ENCODE measurements at places on chromosomes 3 and 15.

- no peak for DNase-seq
Observed at GRCh38 chr3:144831955-144832716, 860.5 kb downstream of the DIPK2A start.

DNA sequence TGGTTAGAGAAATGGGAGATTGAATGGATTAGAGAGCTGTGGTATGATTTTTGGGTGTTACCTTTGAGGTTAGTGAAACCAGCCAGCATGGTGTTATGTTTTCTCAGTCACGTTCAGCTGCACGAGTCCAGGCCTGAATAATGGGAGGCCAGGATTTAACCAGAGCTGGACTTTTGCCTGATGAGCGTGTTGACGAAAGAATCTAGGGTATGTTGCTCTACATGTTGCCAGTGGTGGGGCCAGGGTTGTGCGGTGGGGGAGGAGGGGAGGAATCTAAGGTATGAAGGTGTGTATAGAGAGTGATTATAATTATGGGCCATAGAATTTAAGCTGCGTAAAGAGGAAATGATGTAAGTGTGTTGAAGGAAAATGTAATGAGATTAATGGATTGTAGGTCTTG lies 22.8 kb downstream of the MINDY2 start:
- DNase-seq = no peak

DNA sequence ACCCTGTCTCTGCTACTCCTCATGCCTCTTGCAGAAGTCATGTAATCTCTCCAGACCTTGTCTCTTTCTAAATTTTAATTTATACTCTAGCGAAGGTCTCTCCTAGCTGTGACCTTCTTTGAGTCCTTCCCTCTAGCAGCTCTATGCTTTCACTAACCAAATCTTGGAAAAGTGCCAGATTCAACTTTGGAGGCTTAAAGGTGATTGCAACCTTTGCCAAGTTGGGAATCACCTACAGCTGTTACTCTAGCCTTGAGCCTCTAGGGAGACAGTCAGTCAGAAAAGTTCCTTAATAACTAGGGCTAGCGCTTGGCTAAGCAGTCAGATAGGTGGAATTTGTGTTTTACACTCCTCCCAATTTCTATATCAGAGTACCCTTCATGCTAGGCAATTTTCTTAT lies 46.1 kb upstream of the ABI3BP start:
- DNase-seq = no peak

DNA sequence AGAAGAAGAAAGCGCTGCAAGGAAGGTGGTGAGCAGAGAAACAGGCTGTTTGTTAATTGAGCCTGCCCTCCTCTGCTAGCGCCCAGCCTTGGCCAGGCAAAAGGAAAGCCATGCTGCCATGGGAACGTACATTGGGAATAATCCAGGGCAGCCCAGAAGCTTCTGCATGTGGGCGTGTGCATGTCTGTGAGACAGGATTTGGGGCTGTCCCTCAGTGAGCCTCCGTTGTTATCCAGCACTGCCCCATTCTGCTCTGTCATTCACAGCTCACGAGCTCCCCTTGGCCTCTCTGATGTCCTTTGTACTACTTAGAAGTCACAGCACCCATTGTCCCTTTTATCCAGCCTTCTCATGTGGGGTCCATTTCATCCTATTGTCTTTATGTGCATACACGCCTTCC lies 239.1 kb upstream of the ROPN1 start:
- DNase-seq = no peak

GRCh38 chr3:39751286-39751685 lies 58.1 kb upstream of the MYRIP start:
- DNase-seq = no peak

DNA sequence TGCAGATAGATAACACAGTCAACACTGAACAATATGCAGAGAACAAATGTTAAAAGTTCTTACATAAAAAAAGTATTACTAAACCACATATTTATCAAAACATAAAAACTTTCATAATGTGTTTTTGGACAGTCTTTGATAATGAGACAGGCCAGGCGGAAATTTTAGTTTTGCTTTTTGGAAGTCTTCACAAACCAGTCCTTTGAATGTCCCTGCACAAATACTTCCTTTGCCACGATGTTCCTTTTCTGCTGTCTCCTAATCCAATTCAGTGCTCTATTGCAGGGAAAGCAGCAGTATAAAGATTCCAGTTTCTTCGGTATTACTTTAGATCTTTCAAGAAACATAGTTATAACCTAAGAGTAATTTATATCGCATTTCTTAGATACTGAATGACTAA lies 135.9 kb downstream of the TBL1XR1 start:
- no peak for DNase-seq

DNA sequence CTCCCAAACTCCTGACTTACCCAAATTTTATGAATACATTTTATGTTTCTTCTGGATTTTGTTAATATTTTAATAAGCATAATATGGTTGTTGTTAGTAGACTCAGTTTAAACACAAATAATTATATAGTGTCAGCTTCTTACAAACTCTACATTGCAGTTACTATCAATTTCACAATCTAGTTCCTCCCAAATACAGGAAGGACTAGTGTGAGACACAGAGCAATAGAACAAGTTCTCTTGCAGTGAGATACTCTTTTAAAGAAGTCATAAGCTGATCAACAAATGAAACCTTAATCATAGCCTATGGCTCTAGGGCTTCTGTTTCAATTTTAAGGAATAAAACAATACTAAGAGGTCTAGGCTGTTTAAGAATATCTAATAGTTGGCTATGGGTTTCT lies 86.1 kb downstream of the SAMMSON start:
- DNase-seq = no peak

- DNase-seq = no peak
Observed at GRCh38 chr3:196246612-196247308, 30.4 kb downstream of the SLC51A start.

DNA sequence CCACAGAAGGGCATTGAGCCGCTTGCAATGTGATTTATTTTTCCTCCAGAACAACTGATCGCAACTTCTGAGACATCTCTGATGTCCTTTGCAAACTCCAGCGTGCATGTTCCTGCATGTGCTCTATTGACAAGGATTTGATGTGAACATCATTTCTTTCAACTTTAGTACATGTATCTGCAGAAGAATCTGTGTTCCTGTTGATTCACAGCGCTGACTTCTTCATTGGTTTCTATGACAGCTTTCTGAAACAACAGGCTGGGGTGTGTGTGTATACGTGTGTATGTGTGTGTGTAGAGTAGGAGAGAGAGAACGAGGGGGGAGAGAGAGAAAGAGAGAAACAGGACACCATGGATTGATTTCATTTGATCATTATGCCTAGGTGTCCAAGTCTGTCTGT lies 56.7 kb upstream of the CMTM8 start:
- no peak for DNase-seq

DNA sequence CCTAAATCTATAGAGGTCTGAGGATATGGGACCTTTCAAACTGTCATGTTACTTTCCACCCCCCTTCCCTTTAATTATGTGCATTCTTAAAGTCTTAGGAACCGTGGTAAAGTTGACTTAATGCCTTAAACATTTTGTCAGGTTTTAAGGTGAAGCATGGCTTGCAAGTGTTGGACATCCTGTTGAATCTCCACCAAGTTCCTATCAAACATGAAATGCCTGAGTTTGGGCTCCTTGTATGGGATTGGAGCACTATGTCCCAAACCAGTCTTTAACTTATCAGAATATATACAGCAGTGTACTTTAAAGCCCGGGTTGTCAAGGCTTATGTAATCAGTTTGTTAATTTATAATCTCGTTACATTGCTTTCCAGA lies 1.1 kb downstream of the SNRK start:
- DNase-seq = no peak

- DNase-seq = no peak
Observed at GRCh38 chr3:28751864-28752263, 403.2 kb upstream of the AZI2 start.

DNA sequence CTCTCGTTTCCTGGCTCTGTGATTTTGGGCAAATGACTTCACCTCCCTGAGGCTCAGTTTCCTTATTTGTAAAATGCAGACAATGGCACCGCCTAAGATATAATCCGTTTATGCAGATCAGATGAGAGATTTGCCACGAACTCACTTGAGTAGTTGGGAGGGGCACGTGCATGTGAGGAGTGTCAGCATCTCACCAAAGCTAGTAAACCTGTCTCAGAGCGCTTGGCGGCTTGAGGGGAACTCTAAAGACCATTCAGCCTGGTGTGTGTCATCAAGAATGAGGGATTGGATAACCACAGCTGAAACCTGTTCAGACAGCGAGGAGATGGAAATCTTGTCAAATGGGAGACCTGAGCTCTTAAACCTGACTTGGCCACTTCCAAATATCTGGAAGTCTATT lies 48.7 kb downstream of the BDH1 start:
- no peak for DNase-seq

- DNase-seq = no peak
Observed at GRCh38 chr3:49009396-49009795, 2.2 kb downstream of the WDR6 start.

DNA sequence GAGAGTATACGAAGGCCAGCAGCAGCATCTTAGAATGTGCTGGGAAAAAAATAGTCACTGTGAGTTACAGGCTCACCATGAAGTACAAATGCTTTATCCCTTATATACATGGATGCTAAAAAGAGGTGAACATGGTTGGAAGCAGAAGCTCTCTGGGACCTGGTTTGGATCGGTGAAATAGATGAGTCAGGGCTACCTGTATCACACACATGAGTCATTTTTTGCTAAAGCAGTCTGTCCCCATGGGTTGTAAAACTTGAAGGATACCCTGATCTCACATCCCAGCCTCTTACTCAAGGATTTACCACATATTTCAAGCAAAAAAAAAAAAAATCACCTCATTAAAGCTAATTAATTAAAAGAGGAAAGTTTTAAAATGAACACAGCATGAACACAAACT lies 6.9 kb upstream of the SERPINI2 start:
- no peak for DNase-seq

- DNase-seq = no peak
Observed at GRCh38 chr3:115766587-115767482, 143.5 kb downstream of the GAP43 start.

DNA sequence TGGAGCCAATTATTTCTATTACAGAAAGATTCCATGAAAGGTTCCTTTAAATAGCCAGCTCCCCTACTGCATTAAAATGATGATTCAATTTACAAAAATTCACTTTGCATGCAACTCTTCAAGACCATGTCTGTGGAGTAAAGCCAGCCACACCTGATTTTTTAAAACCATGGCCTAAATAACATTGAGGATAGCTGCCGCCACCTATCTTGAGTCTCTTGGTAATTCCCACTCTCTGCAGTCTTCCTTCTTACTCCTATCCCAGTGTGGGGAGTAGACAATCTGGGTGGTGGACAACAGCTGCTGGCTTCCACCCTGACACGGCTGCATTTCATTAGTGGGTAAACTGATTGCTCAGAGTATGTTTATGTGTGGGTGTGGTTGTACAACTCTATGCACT lies 10.7 kb downstream of the LRTM1 start:
- no peak for DNase-seq

- DNase-seq = no peak
Observed at GRCh38 chr3:11589706-11590105, 54.0 kb downstream of the VGLL4 start.

DNA sequence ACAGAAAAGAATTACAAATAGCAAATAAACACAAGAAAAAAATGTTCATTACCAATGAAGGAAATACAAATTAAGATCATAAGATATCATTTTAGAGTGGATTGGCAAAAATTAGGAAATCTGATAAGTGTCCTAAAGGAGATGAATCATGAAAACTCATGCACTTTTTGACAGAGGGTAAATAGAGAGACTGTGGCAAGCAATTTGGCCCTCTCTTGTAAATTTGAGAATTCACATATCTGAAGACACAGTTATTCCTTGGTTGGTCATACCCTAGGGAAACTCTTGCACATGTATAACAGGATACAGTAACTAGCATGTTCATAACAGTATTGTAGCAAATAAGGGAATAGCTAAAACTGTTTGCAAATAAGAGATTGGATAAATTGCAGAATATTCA lies 246.0 kb upstream of the GADL1 start:
- no peak for DNase-seq

GRCh38 chr3:2793987-2794386 lies 316.2 kb downstream of the IL5RA start:
- no peak for DNase-seq

GRCh38 chr3:45986303-45986982 lies 9.2 kb downstream of the FYCO1 start:
- DNase-seq = no peak

- no peak for DNase-seq
Observed at GRCh38 chr3:67719333-67719732, 64.9 kb upstream of the SUCLG2 start.

GRCh38 chr15:64017591-64018163 lies 28.6 kb downstream of the DAPK2 start:
- DNase-seq = no peak

GRCh38 chr15:39255760-39256159 lies 325.1 kb upstream of the THBS1 start:
- no peak for DNase-seq

- DNase-seq = no peak
Observed at GRCh38 chr3:113668015-113668414, 28.4 kb downstream of the USF3 start.

Measured in NCI-H1417 treated with DMSO at 0.1 percent for 48 hours (cell line).